ENCODE measurements at places on chromosomes 4 and X.
A peak's percentile ranks its signal among the peaks of the same experiment; 100 is the strongest.

GRCh38 chr4:54496412-54496811 lies 161.3 kb upstream of the KIT start:
- no peak for DNase-seq

DNA sequence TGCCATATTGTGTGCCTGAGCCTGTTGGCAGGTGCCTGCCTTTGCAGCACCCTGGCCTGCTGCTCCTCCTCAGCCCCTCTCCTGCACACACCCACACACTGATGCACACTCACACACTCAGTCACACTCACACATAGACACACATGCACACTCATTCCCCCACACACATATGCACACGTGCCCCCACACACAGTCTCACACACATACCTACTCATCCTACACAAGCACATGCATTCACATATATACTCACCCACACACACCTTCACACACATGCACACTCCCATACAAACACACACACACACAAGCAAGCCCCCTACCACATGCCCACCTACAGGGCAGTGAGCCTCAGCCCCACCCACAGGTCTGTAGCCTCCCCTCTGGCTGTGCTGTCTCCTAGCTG lies 245.0 kb downstream of the EVC2 start:
- no peak for DNase-seq

GRCh38 chrX:136162827-136163570 lies 15.7 kb downstream of the FHL1 start:
- peak; percentile 56 for DNase-seq

- no peak for DNase-seq
Measured at GRCh38 chrX:42821803-42822443, 44.0 kb upstream of the PPP1R2C start.

DNA sequence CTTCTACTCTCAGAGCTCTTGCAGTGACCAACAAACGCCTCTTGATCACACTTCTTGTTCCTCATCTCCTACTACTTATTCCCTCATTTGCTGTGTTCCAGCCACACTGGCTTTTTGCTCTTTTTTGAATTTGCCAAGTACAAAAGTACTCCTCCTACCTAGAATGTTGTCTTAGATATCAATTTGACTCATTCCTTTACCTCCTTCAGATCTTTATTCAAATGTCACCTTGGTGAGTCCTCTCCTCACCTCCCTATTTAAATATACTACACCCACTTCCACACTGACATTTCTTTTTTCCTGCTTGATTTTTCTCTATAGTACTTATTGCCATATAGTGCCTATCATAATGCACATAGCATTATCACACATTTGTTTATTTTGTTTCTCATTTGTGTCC lies 6.2 kb upstream of the DCAF4L1 start:
- no peak for DNase-seq

DNA sequence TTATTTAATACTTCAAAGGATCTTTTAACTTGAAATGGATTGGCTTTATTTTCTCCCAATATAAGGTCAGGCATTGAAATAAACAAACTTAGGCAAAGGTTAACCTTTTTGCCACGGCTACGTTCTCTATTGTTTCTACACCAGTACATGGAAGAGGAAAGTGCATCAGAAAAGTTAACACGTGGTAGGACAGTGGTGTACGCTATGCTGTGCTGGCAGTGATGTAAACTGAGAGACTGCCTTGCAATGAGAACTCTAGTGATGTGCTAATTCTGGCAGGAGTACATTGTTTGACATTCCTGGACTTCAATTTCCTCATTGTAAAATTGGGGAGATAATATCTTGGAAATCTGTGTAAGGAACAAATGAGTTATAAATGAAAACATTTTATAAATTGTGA lies 208.2 kb downstream of the TMA16 start:
- no peak for DNase-seq

DNA sequence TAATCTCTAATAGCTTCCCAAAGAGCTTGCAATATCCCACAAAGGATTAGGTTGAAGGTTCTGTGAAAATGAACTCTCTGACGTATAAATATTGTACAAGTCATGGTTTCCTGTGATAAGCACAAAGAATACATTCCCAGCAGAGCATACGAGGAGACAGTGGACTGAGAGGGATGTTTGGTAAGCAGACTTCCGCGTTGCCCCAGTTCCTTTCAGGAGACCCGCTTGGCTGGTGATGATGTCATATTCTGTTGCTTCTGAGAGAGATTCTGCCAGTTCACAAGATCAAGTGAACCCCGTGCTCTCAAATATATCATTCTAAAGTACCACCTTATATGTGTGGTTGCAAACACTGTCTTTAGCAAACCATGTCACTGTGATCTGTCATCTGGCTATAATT lies 323.9 kb upstream of the CASK start:
- no peak for DNase-seq

DNA sequence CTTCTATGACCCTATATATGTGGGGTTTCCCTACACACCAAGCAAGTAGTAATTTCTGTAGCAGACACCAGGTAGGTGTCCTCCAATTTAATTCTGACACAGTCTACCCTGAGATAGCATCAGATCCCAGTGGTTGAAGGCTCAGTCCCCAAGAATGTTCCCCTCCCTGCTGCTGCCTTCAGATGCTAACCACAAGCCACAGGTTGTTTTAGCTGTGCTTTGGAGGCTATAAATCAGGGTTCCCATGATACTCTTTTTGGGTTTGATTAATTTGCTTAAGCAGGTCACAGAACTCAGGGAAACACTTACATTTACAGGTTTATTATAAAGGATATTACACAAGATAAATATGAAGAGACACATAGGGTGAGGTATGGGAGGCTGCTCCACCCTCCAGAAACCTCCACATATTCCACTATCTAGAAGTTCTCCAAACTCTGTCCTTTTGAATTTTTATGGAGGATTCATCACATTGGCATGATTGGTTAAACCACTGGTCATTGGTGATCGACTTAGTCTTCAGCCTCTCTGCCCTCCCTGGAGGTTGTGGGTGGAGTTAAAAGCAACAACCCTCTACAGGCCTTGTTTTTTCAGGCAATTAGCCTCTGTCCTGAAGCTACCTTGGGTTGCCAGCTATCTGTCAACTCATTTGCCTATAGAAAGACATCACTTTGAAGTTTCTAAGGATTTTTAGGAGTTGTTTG lies 50.8 kb downstream of the GRIA2 start:
- DNase-seq = no peak

DNA sequence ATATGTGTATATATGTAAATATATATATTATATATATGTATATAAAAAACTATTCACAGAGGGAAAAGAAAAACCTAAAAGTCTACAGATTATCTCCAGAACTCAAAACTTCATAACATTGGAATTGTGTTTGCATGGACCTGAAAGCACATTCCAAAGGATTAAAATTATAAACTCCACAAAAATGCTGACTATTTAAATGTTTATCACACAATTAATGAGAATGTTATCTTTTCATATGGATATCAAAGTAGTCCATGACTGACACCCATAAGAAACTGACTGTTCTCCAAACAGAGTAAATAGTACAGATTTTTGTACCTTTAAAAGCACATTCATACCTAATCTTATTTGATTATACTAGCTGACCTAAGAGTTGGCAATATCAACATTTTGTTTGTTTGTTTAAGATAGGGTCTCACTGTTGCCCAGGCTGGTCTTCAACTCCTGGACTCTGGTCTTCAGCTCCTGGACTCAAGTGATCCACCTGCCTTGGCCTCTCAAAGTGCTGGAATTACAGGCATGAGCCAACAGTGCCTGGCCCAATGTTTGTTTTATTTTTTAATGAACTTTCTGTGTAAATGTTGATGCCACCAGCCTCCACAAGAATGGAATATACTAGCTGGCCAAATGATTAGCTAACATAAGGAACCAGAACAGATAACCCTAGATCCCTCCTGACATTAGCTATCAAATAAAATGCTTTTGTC lies 50.0 kb downstream of the SLC39A8 start:
- DNase-seq = no peak
